Kidney epithelial cell (primary cell): ENCODE measurements at places on chromosomes 4 and X. TPM values are rescaled to one million over a fixed set of nuclear protein-coding genes. Genes with fewer than 3 reads are reported as not detected.

DNA sequence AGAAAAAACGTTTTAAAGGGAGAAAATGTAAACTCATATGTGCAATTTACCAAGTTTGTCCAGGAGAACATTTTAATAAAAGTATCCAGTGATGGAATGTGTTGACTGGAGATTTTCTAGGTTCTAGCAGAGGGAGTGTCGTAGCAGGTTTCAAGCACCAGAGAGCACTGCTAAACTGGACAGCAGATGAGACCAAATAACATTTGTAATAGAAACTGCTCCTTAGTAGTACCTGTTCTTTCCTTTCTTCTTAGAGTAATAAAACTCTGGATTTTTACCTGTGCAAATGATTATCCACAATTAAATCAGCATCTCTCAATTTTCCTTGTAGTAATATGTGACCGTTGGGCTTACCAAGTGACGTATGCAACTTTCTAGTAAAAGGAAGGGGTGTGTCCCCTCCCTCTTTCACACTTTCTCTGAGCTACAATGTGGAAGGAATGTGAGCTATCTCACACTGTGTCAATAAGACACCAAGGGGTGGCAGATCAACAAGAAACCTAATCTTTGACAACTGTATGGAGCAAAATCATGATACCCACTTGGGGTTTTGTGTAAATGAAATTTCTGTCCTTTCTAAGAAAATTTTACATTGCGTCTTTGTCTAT, 9.5 kb downstream of the HPGDS start:
- no peak for DNase-seq

- peak; percentile 39 for DNase-seq
Measured at GRCh38 chr4:10783351-10783750, 98.8 kb upstream of the CLNK start.

DNA sequence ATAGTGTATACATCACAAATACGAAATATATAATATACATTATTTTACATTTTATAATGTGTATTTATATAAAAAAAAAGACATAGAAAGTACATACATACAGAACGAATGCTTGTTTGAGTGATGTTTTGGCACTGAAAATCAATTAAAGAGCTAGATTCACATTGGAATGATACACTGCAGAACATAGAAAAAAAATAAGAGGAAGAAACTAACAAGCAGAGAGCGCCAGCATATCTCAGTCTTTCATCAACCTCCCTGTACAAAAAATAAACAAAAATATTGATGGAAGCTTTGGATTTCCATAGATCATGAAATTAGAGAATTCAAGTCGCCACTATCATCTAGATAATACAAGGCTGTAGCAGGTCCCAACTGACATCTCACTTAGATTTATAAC, 420.6 kb downstream of the CENPC start:
- DNase-seq = no peak

DNA sequence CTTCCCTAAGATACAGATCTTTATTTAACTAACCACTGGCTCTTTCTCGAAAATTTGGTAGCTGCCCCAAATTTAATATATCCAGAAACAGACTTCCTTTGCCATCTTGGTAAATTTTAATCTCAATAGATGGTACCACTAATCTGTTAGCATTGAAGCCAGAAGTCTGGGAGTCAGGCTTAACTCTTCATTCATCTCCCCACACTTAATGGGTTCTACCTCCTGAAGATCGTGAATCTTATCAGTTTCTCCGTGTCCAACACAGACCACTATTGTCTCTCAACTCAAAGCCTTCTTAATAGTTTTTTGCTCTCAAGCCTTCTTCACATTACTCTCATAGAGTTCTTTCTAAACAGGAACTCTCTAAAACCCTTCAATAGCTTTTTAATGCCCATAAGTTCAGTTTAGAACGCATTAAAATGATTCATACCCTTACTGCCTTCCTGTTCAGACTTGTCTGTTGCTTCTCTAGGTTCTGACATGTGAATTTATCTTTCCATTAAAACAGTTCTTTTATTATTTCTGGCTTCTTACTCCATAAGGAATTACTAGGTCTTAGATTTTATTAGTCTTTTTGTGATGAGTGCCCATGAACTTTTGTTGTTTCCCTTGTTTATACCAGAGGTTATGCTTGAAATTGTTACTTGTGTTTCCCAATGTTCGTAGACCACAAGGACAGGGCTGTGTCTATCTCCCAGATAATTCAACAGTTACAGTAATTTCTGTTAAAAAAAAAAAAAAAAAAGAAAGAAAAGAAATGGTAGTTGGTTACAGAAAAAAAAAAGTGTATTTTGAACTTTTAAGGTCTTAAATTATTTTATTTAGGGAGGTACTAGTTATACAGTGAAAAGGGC, 54.7 kb downstream of the SMARCAD1 start:
- no peak for DNase-seq

GRCh38 chr4:57219431-57219830, 109.2 kb upstream of the IGFBP7 start:
- DNase-seq = no peak

GRCh38 chr4:1048773-1049590, 37.6 kb downstream of the FGFRL1 start:
- DNase-seq = no peak

DNA sequence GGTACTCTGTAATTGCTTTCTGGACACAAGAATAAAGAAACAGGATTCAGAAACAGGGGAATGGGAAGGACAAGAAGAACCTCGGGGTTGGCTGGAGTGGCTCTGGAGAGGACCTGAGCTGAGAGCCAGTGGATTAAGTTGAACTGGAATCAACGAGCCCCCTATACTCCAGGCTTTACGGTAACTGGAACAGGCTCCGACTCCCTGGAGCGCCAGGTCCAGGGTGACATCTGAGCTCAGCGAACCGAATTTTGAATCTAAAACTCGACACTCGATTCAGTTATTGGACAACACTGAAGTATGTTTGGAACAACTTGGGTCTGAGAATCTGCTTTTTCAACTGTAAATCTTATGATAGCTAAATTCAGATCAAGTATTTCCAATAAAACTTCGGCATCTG, 23.9 kb downstream of the HMX1 start:
- no peak for DNase-seq

- no peak for DNase-seq
Measured at GRCh38 chrX:116317409-116317808, 119.0 kb upstream of the SLC6A14 start.

DNA sequence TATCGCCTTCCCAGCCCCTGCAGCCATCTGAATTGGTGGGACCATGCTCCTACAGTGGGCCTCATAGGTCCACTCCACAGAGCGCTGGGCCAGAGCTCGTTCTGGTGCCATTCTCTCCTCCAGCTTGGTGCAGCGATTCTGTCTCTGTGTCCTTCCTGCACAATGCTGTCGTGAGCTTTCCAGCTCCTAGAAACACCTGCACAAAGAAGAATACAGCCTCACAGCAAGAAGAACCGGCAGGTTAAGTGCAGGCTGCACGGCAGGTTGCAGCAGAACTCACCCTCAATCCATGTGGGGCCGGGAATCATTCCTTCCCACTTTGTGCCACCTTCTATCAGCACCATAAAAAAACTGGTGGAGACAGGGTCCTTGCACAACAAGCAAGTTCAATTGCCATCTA, 101.2 kb upstream of the ENPP6 start:
- DNase-seq = no peak

GRCh38 chr4:107148904-107149303, 112.8 kb upstream of the DKK2 start:
- peak; percentile 7 for DNase-seq

- DNase-seq = no peak
Measured at GRCh38 chr4:155948541-155948940, 5.1 kb downstream of the CTSO start.

DNA sequence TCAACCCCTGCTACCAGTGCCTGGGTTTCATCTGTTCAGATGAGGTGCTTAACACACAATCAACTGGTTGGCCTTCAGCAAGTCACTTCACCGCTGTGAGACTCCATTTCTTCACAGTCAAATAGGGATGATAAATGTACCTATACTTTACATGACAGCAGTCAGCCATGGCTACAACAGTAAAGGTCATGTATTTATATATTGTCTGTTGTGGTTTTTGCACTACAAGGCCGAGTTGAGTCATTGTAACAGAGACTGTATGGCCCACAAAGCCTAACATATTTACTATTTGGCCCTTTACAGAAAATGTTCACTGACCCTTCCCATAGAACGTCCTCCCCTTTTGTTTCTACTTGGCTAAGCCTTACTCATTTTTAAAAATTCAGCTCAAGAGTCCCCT, 404.6 kb upstream of the F9 start:
- DNase-seq = no peak

DNA sequence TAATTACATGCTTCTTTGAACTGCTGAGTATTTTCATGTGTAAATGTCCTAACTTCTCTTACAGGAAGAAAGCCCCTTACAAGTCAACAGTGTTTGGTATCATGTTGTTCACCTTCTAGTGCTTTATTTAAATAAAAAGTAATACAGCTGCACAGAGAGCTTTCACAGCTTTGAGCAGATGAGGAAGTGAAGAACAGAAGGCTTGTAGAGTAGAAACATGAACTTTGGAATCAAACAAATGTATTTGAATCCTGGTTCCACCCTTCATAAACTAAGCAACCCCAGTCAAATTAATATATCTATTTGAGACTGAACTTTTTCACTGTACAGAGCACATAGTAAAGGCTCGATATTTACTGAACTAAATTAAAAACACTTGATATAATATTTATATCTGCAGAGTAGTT, 120.5 kb downstream of the CAMK2D start:
- DNase-seq = no peak

- no peak for DNase-seq
Measured at GRCh38 chrX:130055103-130055502, 55.2 kb downstream of the ELF4 start.

- peak; percentile 43 for DNase-seq
Measured at GRCh38 chrX:31499109-31499508, 427.3 kb upstream of the FTHL17 start.

DNA sequence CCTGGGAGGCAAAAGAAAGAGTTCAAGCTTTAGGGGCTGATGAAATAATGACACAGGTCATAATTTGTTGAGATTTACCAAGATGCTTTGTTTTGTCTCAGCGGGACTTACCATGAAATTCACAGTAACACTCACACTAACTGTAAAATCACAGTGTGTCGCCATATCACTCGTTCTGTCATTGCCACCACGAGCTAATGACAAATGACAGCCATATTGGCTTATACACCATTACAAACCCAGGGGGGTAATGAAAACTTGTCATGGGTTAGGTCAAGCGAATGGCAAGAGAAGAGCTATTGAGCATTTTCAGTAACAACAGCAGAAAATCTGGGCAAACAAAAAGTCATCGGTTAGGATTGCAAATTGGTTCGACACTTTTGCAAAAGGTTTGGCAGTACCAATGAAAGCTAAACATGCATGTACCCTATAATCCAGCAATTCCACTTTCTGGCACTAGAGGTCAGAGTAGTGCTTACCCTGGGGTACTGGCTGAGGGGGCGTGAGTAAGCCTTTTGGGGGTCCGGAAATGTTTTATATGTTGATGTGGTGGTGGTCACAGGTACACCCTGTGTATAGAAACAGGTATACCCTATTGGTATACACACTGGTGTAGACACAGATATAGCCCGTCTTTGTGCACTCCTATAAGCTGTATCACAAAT, 83.9 kb upstream of the RAI2 start:
- DNase-seq = no peak

GRCh38 chr4:3302786-3303564, 10.2 kb downstream of the RGS12 start:
- DNase-seq = no peak

DNA sequence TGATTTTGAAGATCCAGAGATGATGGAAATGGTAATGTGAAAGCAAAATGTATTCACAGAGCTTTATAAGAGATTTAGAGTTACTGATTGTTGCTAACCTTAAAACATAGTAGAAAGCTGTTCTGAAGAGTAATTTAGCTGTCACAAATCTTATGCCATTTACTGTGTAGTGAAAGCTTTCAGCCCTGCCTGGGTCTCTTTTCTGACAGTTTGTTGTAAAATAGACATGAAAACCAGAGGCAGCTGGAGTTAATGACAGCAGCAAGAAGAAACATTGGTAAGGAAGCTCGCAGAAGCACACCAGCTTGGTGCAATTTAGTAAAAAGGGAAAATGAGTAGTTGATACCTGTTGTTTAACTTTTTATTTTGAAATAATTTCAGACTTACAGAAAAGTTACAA, 21.1 kb downstream of the POLR2B start:
- no peak for DNase-seq

DNA sequence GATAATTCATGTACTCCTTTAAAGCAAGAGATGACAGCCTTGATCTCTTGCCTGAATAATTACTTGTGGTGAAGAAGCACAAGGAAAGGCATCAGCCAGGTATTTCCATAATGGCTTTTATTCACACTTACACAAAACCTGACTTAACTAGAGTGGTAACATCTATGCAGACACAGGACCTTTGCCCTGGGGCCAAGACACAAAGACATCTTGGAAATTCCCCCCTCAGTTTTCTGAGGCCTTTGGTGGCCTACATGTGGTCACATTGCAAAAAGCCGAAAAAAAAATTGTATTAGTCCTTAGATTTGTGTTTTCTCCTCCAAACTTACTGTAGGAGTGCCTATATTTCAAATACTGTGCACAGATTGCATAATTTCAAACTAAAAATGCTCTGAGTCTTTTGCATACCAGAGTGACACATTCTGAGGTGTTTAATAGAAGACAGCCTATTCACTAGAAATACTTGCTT, 172.4 kb downstream of the PDGFC start:
- DNase-seq = no peak

GRCh38 chrX:107684956-107685385, 56.7 kb downstream of the PRPS1 start:
- DNase-seq = no peak

GRCh38 chr4:121720109-121720508, 23.3 kb upstream of the ANXA5 start:
- DNase-seq = no peak

- no peak for DNase-seq
Measured at GRCh38 chr4:68984947-68985346, 33.3 kb upstream of the UGT2A3 start.

DNA sequence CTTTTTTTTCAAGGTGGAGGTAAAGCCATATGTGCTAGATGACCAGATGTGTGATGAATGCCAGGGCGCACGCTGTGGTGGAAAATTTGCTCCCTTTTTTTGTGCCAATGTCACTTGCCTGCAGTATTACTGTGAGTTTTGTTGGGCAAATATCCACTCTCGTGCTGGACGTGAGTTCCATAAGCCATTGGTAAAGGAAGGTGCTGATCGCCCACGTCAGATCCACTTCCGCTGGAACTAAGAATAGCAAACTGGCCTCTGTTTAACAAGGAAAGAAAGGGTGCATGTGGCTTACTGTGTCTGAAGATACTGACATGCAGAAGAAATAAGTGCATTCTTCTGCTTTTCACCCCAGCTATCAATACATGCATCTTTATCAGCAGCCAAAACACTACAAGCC, 63.9 kb downstream of the CPEB2 start:
- DNase-seq = no peak

Gene RASL11B
- total RNA-seq = 0.67 and 2.1 TPM in 2 replicates

Gene COX7B2
- total RNA-seq = not detected in 2 replicates

Gene ZBTB33
- total RNA-seq = 23.7 and 25.0 TPM in 2 replicates

Gene RPL39
- 7,088 and 9,048 TPM in 2 replicates for total RNA-seq

Gene MAGEE1
- total RNA-seq = 2.3 and 2.4 TPM in 2 replicates

Gene SOWAHD
- total RNA-seq = not detected in 2 replicates

Gene ZDHHC15
- total RNA-seq = 1.5 and 1.8 TPM in 2 replicates

Gene EXOC1L
- not detected in 2 replicates for total RNA-seq

Gene CT55
- total RNA-seq = not detected in 2 replicates

Gene BRCC3
- total RNA-seq = 10.8 and 11.8 TPM in 2 replicates

Gene ACE2
- total RNA-seq = 0.14 TPM in 1 of 2 replicates, not detected in the other

Gene SH3RF1
- total RNA-seq = 25.6 and 30.5 TPM in 2 replicates

Gene CXCL11
- total RNA-seq = 0.07 TPM in 1 of 2 replicates, not detected in the other

Gene DNAAF6
- total RNA-seq = not detected in 2 replicates

Gene ARAF
- 30.2 and 41.2 TPM in 2 replicates for total RNA-seq

Gene DTHD1
- not detected in 2 replicates for total RNA-seq
